ENCODE measurements at places on chromosomes 11 and 22.

- no peak for DNase-seq
These were observed 22.3 kb upstream of the TESMIN start for GRCh38 chr11:68773521-68774193.

- no peak for DNase-seq
These were observed 3.1 kb upstream of the PTGDR2 start for GRCh38 chr11:60858731-60859464.

DNA sequence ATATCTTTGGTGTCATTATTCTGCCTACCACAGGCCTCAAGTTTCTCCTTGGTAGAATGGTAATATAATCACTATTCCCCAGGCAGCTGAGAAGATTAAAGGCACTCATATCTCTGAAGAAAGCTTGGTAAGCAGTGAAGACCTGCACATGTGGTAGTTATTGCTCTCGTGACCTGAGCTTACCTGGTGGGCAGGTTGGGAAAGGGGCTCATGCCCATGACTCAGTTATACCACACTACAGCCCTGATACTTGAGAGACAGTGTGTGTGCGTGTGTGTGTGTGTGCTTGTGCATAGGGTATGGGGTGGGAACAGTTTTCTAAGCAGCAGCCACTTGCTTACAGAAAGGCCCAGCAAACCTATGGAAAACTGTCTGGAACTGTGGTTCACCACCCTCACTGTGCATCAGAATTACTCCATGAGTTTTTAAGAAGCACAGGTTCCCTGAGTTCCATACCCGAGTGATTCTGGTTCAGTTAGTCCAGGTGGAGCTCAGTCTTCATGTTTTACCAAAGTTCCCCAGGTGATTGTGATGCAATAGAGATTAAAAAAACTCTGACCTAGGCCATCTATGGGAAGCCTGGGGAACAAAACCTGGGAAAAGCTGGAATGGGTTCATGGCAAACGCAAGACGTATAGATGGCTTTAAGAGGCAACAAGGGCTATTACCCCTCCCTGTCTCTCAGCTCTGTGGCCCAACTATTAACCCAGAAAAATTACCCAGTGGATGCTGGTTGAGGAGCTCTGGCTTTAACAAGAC lies 79.0 kb upstream of the ZBED5 start:
- DNase-seq = no peak

GRCh38 chr11:33347490-33348125 lies 90.4 kb downstream of the HIPK3 start:
- no peak for DNase-seq

DNA sequence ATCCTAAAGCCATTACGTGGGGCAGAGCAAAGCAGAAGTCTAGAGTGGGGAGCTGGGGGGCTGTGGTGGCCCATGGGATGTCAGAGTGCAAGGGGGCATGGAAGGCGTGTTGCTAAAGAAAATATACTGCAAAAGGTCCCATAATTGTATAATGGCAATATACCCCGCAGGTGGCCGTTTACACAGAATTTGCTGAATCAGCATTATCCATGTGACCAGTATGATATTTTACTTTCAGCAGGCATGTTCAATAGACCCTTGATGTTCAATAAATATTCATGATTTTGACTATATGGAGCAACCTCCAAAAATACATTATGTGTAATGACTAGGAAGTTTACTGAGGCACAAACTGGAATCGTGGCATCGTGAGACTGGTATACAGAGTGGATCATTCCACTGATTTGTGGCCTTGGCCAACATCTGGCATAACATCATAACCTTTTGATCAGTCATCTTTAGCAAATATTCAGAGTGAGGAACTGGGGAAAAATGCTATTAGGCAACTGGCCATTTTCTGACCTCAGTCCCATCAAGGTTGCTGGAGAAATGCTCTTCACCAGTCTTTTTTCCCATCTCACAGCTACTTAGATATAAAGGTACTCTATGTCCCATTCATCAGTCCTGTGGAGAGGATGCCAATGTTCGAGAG lies 29.3 kb upstream of the PPP2R1B start:
- no peak for DNase-seq

DNA sequence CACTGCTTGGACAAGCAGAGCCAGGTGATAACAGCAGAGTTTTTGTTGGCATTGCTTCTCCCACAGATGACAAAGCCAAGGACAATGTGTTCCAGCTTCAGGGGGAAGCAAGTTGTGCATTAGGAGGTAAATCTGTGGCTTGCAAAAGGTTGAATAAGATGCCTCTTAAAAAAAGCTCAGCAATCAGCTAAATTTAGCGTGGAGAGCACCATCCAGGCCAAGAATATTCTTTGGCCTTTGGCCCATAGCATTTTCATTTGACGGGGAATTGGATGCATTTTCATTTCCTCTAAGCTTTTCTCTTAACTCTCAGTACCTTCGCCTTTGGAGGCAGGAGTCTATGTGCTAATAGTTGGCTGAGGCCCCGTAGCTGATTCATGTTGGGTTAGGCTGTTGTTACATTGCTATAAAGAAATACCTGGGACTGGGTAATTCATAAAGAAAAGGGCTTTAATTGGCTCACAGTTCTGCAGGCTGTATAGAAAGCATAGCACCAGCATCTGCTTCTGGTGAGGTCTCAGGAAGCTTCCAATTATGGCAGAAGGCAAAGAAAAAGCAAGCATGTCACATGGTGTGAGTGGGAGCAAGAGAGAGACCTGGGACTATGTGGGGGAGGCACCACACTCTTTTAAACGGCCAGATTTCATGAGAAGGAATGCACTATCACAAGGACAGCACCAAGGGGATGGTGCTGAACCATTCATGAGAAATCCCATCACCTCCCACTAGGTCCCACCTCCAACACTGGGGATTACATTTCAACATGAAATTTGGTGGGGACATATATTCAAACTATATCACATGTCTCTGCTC lies 350.1 kb upstream of the C11orf87 start:
- DNase-seq = no peak

DNA sequence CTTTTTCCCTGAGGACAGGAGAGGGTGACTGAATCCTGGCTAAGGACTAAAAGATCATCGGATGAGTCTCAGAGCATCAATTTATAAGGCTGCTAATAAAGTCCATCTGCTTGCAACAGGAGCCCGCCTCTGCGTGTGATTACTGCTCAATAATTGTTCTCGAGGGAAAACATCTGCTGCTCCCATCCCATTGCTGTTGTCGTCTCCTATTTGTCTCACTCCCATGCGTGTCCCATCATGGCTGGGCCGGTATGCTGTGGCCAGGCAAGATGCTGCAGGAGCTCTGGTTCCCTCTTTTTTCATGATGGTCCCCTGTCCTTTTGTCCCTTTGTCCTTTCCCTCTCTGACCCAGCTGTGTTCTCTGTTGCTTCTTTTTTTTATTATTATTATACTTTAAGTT lies 121.2 kb downstream of the SPATA19 start:
- peak; percentile 84 for DNase-seq

- DNase-seq = no peak
These were observed 499.3 kb upstream of the TENM4 start for GRCh38 chr11:79940165-79940564.

DNA sequence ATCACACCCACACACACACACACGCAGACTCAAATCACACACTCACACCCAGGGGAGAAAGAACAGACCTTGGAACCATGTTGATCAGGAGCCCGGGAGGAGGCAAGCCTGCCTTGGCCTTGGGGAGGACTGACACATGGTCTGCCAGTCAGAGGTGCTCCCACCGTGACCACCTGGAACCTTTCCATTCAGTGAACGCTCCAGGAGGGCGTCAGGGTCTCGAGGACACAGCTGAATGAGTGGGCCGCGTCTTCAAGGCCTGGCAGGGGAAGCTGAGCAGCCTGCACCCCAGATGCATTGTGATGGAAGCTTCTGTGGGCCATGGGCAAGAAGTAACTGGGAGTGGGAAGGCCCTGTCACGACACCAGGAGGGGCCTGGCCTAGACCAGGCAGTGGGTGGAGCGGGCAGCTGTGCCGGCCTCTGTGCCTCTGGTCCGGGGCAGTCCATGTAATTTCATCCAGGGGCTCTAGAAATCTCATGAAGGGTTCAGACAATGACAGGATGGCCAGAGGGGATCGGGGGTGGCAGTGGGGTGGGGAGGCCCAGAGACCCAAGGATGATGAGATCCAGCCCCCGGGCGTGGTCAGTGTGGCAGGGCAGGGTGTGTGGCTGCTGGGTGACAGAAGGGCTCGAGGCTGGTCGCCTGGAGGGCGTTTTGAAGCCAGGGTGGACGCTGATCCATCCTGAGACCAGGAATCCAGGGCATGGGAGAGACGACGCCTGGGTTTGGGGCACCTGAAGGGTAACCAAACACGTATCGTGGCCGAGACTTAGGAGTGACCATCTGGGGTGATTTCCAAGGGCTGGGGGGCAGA lies 53.7 kb downstream of the IGF2 start:
- DNase-seq = no peak

DNA sequence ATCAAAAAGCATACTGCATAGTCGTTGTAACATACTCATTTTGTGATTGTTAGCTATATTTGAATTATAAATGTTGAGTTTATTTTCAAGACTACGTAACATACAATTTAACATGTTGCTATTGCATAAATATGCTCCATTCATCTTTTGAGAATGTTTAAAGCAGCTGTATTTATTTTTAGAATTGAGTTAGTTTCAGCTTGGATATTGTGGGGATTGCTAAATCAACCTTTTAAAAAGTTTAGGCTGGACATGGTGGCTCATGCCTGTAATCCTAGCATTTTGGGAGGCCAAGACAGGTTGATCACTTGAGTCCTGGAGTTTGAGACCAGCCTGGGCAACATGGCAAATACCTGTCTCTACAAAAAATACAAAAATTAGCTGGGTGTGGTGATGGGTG lies 288.1 kb downstream of the DYNC2H1 start:
- no peak for DNase-seq

GRCh38 chr22:19285831-19286230 lies 5.7 kb downstream of the CLTCL1 start:
- no peak for DNase-seq

DNA sequence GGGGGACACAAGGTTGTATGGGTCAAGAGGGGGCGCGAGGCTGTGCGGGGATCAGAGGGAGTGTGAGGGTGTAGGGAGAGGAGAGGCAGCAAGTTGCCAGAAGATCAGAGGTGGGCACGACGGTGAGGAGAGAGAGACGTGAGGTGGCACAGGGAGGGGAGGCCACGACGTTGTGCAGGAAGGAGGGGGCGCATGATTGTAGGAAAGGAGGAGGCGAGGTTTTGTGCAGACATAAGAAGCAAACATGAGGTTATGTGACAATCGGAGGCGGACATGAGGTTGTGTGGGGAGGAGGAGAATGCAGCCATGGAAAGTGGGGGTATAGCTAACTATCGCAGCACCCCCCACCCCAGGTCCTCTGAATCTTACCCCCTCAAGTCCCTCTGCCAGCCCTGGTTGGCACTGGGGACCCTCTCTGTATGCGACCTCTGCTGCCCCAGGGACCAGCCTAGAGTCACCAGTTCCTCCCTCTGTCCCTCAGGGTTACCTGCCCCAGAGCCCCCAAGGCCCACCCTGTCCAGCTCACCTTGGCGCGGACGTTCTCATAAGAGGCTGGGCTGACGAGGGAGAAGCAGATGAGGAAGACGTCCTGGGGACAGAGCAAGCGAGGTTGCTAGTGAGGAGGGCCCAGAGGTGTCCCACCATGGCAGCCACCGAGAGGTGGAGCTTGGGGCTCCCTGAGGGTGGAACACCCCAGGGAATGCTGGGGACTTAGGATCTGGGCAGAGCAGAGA lies 12.5 kb downstream of the RAC2 start:
- no peak for DNase-seq

- peak; percentile 56 for DNase-seq
These were observed 84.0 kb downstream of the DHCR7 start for GRCh38 chr11:71364176-71364671.

DNA sequence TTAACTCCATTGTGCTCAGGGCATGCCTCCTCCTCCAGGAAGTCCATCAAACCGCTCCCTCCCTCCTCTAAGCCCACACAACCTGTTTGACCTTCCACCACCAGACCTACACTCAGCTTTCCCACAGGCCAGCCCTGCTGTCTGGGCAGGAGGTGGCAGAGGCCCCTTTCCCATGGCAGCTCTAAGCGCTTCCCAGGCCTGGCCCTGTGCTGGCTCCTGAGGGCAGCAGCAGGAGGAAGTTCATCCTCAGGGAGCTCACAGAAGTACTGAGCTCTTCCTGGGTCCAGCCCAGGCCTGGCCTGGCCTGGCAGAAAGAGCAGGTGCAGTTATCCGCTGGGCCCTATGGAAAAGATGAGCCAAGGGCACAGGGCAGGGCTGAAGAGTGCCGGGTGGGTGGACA lies 31.4 kb downstream of the ARAP1 start:
- DNase-seq = no peak

GRCh38 chr22:37696657-37697537 lies at the start of gene TRIOBP:
Gene TRIOBP (plus strand): TSS chr22:37697048. CDS start chr22:37701366, 4,318 bp downstream.
- DNase-seq = peak; percentile 99

DNA sequence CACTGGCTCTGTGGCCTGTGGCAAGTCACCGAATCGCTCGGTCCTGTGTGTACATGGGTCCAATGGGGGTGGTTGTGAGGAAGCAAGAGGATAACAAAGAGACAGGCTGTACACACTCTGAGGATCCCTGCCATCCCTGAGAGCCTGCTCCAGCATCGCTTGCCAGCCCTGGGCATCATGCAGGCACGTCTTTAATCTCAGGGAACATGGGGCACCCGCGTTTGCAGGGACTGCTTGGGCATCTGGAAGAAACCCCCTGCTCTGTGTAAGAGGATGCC lies 1.3 kb upstream of the C1QTNF5 start:
- no peak for DNase-seq

DNA sequence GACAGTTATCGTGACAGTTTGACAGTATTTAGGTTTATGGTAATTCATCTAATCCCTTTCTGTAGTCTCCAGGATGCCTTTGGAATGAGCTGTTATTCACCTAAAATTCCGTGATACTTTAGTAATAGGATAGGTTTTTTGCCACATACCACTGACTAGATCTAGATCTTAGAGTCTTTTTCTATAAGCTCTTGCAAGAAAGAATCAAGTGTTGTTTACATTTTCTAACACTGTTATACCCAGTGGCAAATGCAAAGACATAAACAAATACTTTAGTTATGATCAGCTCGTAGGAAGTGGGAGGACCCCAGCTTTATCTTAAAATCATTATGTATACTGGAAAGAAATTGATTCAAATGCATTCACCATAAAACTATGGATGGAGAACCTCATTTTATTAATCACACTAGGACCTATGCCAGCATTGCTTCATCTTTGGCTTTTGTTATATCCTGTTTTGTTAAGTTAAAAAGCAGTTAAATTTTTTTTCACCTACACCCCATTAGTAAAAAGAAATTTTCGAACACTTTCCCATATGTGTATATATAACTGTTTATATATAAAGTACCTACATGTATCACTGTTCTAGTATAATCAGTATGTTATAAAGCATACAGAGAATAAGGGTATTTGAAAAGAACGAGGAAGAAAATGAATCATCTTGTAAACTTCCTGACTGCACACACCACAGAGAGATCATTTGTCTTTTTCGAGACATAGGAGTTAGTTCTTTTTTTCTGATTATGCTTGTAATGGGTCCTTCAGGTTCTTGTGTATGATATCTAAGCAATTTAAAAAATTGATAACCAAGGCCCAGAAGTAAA lies 60.9 kb downstream of the PDHX start:
- no peak for DNase-seq

GRCh38 chr11:18270102-18270501 lies 4.0 kb downstream of the SAA1 start:
- no peak for DNase-seq

GRCh38 chr11:28596816-28597215 lies 488.6 kb downstream of the METTL15 start:
- no peak for DNase-seq
